CD8-positive, alpha-beta memory T cell (primary cell): ENCODE measurements at places on chromosomes 7 and 10.

DNA sequence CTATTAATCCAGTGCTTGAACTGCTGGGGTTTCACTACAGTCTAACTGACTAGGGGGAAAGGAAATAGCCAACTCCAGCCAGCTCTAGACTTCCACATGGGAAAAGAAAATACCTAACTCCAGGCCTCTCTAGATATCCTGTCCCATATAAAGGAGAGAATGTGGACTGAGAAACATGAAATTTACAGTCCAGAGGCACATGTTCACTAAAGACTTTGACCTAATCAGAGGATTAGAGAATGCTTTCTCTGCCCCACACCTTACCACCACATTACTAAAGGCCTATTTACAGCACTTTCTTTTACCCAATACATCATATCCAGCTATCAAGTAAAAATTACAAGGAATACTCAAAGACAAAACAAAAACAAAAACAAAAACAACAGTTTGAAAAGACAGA lies 164.2 kb downstream of the PCLO start:
- no peak for DNase-seq

DNA sequence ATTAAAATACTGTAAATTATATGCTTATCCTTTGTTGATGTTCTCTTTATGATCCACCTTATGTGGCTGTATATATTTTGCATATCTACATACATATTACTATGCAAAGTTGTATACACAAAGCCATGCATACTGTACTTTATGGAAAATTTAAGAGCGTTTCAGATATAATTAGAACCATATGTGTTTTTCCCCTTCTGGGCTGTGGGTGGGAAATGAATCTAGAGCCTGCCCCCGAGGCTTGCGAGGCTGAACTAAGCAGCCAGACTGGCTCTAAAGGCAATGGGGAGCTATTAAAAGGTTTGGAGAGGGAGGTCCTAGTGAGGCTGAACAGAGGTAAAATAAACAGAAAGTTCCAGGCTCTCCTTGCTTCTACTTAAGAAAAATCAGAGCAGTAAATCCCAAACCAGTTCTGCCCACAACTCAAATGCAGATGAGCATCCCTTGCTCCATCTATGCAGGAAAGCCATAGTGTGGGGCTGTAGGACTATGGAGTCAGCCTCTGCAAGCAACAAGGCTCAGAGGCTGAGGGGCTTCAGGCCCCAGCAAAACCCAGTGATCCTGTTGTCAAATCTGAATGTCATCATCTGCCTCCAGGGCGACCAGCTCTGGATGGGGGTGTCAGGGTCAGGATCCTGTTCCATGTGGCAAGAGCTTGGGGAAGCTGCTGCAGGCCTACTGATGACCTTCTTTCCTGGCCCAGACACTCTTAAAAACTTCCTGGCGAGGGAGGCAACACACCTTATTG lies 14.1 kb upstream of the DDIT4 start:
- no peak for DNase-seq

GRCh38 chr7:15441915-15442314 lies 119.9 kb downstream of the AGMO start:
- no peak for DNase-seq

- no peak for DNase-seq
Observed at GRCh38 chr7:75948179-75948578, 33.2 kb downstream of the POR start.

GRCh38 chr7:95817866-95818640 lies 45.7 kb downstream of the DYNC1I1 start:
- no peak for DNase-seq

DNA sequence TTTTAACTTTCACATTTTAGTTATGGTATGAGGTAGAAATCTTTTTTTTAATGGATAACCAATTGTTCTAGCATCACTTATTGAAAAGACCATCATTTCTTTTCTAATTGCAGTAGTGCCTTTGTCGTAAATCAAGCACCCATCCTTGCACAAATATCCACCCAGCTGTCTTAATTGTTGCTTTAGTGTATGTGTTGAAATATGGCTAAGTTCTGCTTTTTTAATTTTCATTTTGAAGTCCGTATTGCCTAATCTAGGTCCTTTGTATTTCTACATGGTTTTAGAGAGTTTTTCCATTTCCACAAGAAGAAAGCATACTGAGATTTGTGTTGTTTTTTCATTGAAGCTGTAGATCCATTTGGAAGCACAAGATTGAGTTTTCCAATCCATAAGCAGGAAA lies 259.6 kb upstream of the SEMA3E start:
- DNase-seq, result no peak

GRCh38 chr10:78166261-78166660 lies 132.6 kb downstream of the RPS24 start:
- DNase-seq, result no peak

- DNase-seq, result no peak
Observed at GRCh38 chr10:6769704-6770417, 189.8 kb upstream of the PRKCQ start.

DNA sequence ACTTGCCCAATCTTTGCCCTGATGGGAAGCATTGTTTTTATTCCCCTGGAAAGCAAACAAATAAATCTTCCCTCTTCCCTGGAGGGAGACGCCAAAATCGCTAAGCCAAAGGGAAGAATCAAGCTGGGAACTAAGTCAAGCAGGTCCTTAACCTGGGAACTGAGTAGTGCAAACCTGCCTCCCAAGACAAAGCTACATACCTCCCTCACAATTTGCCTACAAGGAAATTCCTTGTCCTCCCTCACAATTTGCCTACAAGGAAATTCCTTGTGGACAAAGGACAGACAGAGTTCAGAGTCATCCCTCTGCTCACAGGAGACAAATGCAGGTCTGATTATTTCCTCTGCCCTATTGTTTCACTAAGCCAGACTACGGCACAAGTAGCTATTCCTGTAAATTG lies 50.5 kb downstream of the SPOCK2 start:
- DNase-seq, result no peak

DNA sequence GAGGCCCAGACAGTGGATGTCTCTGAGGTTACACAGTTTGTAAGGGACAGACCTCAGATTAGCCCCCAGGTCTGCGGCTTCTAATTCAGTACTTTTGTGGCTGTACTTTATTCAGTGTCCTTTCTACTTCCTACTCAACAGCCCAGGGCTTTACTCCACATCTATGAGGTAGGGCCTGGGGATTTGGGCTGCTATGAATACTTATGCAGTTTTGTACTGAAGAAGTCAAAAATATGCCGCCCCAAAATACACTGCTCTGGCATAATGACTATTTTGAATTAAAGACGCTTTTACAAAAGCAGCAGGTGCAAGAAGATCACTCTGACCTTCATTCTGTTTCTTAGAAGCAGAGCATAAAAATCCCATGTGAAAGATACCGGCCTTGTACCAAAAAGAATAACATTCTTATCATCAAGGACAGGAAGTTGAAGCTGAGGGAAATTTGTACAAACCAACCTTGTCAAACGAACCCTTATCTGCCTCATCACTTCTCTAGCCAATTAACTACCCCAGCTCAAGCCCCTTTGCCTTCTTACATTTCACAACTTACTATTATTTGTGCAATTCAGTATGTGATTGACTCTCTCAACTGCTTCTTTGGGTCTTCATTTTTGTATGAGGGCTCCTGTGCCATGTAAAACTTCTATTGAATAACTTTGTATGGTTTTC lies 26.1 kb upstream of the TRUB1 start:
- DNase-seq, result no peak

GRCh38 chr7:16753932-16754855 lies 639 bp downstream of the TSPAN13 start:
- no peak for DNase-seq

GRCh38 chr10:26550774-26551526 lies 112.8 kb downstream of the APBB1IP start:
- DNase-seq, result no peak

GRCh38 chr10:85786401-85786899 lies 580.1 kb downstream of the GRID1 start:
- no peak for DNase-seq

- DNase-seq, result no peak
Observed at GRCh38 chr10:26454891-26455290, 16.8 kb downstream of the APBB1IP start.

GRCh38 chr10:12387561-12388210 lies 38.3 kb downstream of the CAMK1D start:
- DNase-seq, result no peak

DNA sequence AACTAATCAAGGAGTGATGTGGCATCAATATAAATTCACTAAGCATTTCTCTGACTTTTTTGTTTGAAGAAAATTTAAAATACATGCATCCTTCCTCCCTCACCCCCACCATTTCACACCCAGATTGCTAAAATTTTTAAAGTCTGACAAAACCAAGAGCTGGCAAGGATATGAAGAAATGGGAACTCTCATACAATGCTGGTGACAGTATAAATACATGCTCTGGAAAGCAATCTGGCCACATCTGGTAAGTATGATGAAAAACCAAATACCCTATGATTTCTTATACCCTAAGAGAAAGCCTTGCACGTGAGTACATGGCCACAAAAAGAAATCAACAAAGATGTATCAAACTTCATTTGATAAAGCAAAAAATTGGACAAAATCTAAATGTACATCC lies 31.2 kb downstream of the P4HA1 start:
- DNase-seq, result no peak

GRCh38 chr7:37488163-37488764 lies 39.6 kb upstream of the ELMO1 start:
- no peak for DNase-seq

DNA sequence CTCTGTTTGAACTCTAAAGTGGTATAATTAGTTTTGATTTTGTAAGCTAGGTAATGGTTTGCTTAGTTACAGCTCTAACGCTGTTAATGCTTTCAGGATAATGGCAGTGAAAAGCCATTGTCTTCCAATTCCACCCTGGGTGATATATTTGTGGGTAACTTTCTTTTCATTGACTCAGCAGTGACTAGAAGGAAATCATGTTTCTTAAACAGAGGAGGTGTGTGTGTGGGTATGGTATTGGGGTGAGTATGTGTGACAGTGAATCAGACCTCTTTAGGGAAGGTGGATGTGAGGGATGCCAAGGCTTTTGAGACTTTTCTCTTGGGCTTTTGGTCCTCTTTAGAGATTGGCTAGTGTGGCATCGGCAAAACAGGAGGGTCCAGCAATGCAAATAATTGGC lies 13.6 kb downstream of the ENTPD7 start:
- DNase-seq, result no peak

GRCh38 chr10:106576534-106576933 lies 588.0 kb downstream of the SORCS1 start:
- no peak for DNase-seq
